ENCODE measurements at places on chromosomes 13 and 19.

- no peak for DNase-seq
These were observed 27.5 kb upstream of the CEACAM1 start for GRCh38 chr19:42555801-42556200.

GRCh38 chr13:52399046-52399445 lies 6.9 kb downstream of the THSD1 start:
- no peak for DNase-seq

DNA sequence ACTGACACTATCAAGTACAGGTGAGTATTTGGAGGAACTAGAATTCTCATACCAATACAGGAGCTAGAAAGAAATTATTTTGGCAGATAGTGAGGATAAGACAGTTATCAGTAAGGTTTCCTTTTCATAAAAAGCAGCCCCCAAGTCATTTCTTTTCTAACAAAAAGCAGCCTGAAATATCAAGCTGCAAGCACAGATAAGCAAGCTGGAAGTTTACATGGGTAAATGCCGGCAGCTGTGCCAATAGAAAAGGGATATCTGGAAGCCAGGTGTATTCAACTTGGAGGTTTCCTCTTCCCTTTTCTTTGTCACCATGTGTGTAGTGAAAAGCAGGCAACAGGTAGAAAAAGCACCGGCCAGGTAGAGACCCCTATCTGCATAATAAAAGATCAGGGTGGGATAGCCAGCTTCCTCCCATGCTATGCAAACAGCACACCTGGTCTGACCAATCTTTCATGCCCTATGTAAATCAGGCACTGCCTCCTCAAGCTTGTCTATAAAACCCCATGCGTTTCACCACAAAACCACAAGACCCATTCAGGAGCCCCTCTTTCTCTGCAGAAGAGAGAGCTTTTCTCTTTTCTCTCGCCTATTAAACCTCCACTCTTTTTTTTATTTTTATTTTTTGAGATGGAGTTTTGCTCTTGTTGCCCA lies 22.9 kb downstream of the CYP4F2 start:
- DNase-seq, result no peak

GRCh38 chr13:77143431-77143830 lies 116.5 kb upstream of the FBXL3 start:
- DNase-seq, result peak; percentile 1

DNA sequence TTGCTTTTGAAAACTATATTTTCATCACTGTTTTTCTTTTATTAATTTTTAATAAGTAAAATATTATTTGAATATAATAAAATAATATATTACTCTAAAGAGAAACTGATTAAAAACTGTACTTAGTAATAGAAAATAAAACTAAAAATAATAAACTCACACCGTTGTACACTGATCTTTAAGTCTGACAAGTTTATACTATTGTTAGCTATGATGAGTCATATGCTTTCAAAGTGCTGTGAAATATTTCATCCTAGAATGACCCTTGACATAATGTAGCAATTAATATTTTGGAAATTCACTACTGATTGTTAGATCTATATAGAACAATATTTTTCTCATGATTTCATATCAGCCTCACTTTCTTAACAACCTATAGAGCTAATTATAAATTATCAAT lies 1040.6 kb upstream of the SPRY2 start:
- DNase-seq, result no peak

- DNase-seq, result no peak
These were observed 4.0 kb downstream of the NAPSA start for GRCh38 chr19:50361290-50362029.

- no peak for DNase-seq
These were observed 61.1 kb upstream of the KPNA3 start for GRCh38 chr13:49853535-49853934.

GRCh38 chr13:111219280-111219679 lies 101.2 kb upstream of the TEX29 start:
- DNase-seq, result peak; percentile 27

GRCh38 chr13:39941911-39942551 lies 286.6 kb downstream of the COG6 start:
- DNase-seq, result no peak

DNA sequence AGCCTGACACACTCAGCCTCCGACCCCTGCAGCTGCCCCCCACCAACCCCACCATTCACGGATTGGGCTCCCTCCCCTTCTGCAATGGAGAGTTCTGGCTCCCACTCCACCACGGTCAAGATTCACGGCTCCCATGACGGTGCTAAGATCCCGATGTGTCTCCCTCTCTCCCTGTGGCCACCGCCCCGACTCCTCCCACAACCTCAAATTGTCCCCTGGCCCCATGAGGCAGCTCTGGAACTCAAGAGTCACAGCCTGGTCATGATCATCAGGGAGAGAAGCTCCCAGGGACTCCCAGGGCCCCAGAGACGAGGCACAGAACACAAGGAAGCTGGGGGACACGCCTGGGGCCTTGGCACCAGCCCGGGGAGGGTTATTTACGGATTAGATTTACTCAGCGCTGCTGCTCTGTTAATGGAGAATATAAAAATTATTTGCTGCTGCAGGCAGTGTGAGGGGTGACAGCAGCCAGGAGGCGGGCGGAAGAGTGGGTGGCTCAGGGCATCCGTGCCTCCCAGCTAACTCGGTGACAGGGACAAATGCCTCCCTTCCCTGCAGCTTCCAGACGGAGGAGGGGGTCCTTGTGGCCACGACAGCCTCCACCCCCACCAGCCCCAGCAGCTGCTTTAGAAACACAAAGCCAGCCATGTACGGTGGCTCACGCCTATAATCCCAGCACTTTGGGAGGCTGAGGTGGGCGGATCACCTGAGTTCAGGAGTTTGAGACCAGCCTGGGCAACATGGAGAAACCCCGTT lies 184.2 kb downstream of the PTPRS start:
- no peak for DNase-seq

- no peak for DNase-seq
These were observed 921 bp upstream of the TEX29 start for GRCh38 chr13:111319521-111319920.

DNA sequence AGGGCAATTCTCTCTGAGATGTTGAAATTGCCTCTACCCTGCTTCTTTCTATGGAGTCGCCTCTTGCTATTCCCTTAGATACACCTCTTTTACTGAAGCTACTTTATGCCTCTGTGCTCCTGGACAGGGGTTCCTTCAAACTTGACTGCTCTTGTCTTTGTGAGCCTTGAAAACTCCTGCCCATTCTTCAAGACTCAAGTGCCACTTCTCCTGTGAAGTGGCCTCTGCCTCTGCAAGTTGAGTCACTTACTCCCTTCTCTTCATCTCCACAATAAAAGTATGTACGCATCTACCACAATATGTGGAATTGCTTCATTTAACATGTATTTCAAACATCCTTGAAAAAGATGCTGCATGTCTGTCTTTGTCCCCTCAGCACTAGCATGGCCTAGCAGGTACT lies 66.0 kb upstream of the TPP2 start:
- no peak for DNase-seq

- no peak for DNase-seq
These were observed 17.6 kb upstream of the COG3 start for GRCh38 chr13:45447050-45447661.

GRCh38 chr19:39307046-39307821 lies 11.0 kb downstream of the IFNL1 start:
- no peak for DNase-seq

DNA sequence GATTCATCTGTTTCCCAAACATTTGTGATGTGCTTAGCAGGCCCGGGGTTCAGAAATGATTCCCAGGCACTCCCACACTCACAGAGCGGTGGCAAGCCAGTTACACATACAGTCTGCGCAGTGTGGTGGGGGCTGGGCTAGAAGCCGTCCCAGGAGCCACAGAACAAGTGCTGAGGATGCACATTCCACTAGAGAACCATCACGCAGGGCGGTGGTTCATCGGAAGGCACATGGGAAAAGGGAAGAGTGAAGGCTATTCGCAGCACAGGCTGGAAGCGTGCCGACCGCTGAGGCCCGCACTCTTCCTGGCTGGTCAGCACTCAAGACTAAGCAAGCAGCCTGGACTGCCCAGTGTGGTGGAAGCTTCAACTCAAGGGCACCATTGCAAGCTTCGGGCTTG lies 126.3 kb upstream of the SLC7A1 start:
- no peak for DNase-seq

DNA sequence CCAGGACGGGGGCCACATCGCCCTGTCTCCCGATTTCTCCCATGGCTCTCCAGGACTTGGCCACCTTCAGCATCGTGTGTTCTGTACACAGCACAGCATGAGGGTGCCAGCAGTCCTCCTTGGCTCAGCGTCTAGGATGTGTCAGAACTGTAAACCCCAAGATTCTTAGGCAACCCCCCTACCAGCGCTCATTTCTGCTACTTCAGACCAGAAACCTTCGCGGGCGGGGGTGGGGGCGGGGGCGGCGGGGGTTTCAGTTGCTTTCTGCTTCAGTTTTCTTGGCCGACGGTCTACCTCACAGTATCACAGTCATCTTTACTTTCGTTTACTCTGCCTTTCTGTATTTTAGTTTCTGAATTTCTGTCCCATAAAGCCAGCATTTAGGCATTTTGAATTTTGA lies 82.4 kb downstream of the GGACT start:
- no peak for DNase-seq

- peak; percentile 78 for DNase-seq
These were observed 1.1 kb downstream of the MAB21L1 start for GRCh38 chr13:35475212-35475959.

DNA sequence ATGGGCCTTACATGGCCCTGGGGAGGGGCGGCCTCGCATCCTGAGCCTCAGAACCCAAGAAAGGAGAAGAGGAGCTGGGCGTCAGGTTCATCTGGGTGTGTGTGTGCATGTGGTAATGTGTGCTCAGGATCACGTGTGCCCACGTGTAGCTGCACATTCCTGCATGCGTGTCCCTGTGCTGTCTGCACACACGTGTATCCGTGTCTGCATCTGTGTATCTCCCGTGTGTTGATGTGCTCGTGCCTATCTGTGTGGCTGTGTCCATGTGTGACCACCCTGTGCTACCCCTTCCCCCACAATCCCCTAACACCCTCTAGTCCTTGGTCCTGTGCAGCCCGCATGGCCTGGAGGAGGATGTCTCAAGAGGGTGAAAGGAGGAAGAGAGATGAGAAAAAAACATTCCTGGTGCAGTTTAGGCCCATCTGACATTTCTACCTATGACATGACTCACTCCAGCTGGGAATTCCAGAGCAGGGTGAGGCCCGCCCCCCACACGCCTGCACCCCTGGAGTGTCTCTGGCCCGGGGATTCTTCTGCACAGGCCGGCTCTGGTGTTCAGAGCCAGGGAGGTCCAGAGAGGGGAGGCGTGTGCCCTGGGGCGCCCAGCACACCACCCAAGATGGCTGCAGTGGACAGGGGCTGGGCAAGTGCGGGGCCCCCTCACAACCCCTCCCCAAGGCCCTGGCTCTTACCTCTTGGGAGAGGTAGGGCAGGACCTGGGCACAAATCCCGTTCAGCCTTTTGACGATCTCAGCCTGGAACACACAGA lies 7.1 kb downstream of the TLE5 start:
- DNase-seq, result peak; percentile 36

DNA sequence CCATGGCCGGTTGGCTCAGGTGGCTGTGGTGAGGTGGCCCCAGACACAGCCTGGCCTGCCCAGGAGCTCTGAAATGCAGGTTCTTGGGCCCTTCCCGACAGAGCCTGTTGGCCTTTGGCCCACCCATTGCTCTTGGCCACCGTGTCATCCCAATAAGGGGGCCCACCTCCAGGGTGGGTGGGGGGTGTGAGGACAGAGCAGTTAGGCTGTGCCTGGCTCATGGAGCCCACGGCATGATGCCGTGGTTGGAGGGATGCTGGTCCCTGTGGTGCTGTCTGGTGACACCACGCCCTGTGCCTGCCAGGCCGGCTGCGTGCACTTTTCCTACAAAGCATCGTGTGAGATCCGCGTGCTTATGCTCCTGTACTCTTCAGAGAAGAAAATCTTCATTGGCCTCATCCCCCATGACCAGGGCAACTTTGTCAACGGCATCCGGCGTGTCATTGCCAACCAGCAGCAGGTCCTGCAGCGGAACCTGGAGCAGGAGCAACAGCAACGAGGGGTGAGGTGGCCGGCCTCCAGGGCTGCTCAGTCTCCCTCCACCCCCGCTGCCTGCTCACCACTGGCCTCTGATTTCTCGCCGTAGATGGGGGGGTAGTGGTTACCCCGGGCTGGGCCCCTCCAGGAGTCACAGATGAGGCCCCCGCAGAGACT lies 7.6 kb downstream of the PNKP start:
- DNase-seq, result no peak

DNA sequence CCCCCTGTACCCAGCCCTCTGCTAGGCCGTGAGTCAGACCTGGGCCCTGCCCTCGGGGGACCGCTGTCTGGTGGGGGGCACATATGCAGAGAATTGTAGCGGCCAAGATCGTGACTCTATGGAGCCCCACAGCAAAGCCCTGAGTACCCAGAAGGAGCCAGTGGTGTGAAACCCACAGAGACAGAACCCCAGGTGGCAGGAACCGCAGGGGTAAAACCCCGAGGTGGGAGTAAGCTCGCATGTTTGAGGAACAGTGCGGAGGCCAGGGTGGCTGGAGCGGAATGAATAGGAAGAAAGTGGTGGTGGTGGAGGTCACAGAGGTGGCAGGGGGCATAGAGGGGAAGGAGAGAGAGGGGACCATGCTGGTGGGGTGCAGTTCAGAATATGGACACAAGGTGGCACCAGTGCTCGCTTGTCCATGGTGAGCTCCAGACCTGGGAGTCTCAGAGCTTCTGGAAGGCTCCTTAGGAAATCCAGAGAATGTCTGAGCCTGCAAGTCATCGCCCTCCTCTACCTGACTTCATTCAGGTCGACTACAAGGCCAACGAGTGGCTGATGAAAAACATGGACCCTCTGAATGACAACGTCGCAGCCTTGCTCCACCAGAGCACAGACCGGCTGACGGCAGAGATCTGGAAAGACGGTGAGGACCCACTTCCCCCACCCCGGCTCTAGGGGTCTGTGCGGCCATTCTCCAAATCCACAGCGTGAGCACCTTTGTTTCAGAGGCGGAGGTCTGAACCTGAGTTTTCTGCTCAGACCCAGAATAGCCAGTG lies 48.9 kb downstream of the MYH14 start:
- peak; percentile 13 for DNase-seq

- DNase-seq, result no peak
These were observed 25.6 kb downstream of the BRCA2 start for GRCh38 chr13:32340914-32341313.

DNA sequence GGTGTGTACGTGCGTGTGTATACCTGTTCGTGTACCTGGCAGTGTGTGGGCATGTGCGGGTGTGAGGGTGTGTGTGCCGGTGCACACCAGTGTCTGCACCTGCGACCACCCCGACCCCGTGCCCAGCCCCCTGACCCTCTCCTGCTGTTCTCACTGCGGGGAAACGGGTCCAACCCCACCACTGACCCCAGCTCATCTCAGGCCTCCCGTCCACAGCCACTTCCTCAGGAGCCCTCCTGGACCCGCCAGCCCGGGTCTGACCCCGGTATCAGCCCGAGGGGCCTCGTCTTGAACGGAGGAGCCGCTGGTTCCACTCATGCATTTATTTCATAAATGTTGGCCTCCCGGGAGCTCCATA lies 23.8 kb upstream of the ONECUT3 start:
- no peak for DNase-seq

- peak; percentile 10 for DNase-seq
These were observed 1.6 kb downstream of the ZNF415 start for GRCh38 chr19:53131085-53131590.

DNA sequence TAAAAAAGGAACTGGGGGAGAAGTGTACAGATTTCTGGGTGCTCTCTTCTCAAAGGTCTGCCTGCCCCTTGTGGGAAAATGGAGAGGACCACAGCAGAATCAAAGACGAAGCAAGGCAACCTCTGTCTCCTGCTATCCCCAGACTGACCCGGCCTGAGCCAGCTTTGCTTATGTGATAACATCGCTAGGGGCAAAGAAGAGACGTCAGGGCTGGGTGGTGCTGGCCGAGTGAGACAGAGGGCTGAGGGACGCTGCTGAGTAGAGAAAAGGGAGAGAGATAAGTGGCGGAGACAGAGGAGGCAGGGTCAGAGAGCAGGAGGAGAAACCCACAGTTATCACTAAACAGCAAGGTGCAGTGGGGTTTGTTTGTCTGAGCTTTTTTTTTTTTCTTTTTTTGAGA lies 4.6 kb upstream of the MUC16 start:
- no peak for DNase-seq
